Umbilical cord (tissue), 2 donors: ENCODE measurements at places on chromosomes 6 and 20. TPM values are rescaled to one million over a fixed set of nuclear protein-coding genes. Genes with fewer than 3 reads are reported as not detected.

TENT5A gene
- total RNA-seq, result 99.0 TPM

DNA sequence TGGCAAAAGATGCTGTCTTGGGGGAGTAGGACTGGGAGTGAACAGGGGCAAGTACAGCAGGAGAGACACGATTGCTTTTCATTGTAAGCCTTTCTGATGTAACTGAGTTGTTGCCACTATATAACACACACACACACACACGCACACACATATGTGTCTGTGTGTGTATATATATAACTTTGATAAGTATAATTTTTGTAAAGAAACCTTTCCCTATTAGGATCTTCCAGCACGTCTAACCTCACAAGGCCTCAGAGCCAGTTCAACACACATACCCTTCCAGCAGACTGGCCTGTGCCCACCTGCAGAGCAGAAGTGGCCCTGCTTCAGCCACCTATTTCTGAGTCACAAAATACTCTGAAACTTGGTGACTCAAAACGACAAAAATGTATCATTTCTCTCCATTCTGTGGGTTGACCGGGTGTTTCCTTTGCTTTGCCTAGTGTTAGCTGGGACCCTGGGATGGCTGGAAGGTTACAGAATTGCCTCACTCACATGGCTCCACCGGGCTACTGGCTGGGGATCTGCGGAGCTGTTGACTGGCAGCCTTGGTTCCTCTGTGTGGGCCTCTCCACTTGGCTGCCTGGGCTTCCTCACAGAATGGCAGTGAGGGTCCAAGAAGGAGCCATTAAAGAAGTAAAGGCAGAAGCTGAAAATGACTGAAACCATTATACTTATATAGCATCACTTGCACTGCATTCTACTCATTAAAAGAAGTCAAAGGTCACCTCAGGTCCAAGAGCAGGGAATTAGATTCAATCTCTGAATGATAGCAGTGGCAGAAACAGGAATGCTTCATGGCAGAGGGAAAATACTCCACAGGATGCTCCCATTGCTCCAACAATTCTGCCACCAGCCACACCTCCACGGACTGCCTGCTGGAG is 126.4 kb downstream of the BANF2 start:
- DNase-seq, result no peak

DNA sequence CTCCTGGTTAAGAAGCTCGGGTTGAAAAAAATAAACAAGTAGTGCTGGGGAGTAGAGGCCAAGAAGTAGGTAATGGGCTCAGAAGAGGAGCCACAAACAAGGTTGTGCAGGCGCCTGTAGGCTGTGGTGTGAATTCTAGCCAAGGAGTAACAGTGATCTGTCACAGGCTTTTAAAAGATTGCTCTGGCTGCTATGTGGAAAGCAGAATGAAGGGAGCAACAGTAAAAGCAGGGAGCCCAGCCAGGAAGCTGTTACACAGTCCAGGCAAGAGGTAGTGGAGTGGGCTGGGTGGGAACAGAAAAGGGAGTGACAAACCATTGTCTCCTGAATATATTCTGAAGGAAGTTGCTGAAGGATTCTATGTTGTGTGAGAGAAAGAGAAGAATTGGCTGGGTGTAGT is 2.0 kb downstream of the HFE start:
- DNase-seq, result no peak

- DNase-seq, result peak; percentile 15
These were observed 49.3 kb downstream of the TBC1D7 start for GRCh38 chr6:13278991-13279390.

GRCh38 chr6:24357336-24358218 is at the start of gene DCDC2:
Gene DCDC2, minus strand, starts transcription at chr6:24358059. Its CDS starts 309 bp downstream, at chr6:24357750.
- DNase-seq, result peak; percentile 3
